Melanocyte of skin (primary cell): ENCODE measurements at places on chromosomes 11 and 22. TPM values are rescaled to one million over a fixed set of nuclear protein-coding genes. Genes with fewer than 3 reads are reported as not detected.

The F2 gene
- total RNA-seq, result not detected in 2 replicates

The KCNC1 gene
- not detected in 2 replicates for total RNA-seq

The PDGFD gene
- 2.1 and 8.4 TPM in 2 replicates for total RNA-seq

The TMEM191C gene
- 1.0 and 3.6 TPM in 2 replicates for total RNA-seq

The ADAMTS8 gene
- total RNA-seq, result not detected in 2 replicates
